ENCODE measurements at places on chromosomes 4 and X.
A peak's percentile ranks its signal among the peaks of the same experiment; 100 is the strongest.

- no peak for DNase-seq
Measured at GRCh38 chrX:9728261-9728660, 37.4 kb downstream of the GPR143 start.

DNA sequence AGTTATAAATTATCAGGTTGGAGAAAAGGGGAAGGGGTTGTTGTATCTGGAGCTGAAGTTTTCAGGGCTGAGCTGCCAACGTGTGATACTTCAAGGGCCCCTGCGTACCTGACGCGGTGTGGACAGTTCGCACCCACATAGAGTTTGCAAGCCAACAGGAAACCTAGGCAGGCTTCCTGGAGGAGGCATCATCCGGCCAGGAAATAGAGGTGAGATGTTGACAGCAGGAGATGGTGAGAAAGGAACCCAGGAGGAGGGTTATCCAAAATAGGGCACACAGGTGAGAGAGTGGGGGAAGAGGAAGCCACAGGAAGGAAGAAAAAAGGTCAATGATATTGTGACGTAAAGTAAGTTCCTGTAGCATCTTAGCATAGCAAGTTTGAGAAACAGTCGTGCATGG, 127.2 kb downstream of the DHRSX start:
- DNase-seq: no peak

- no peak for DNase-seq
Measured at GRCh38 chrX:38896724-38897298, 95.6 kb downstream of the MID1IP1 start.

- peak; percentile 62 for DNase-seq
Measured at GRCh38 chr4:83212041-83212851, 72.4 kb downstream of the COQ2 start.

GRCh38 chr4:140220058-140220457, 66.1 kb upstream of the MAML3 start:
- no peak for DNase-seq

DNA sequence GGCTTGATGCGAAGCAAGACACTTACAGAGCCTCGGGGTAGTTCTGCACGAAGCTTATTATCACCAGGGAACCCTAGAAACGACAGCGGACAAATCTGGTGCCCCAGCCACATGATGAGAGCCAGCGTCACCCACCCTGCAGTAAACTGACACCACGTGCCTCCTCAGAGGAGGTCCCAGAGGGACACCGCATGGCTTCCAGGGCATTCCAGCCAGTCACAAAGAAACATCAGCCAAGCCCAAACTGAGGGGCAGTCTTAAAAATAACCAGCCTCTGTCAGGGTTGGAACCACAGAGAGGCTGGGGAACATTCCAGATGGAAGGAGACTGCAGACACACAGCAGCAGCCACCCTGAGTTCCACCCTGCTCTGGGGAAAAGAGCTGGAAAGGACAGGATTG, 36.6 kb upstream of the HGFAC start:
- no peak for DNase-seq

GRCh38 chr4:94240384-94240783, 32.7 kb downstream of the SMARCAD1 start:
- DNase-seq: no peak

DNA sequence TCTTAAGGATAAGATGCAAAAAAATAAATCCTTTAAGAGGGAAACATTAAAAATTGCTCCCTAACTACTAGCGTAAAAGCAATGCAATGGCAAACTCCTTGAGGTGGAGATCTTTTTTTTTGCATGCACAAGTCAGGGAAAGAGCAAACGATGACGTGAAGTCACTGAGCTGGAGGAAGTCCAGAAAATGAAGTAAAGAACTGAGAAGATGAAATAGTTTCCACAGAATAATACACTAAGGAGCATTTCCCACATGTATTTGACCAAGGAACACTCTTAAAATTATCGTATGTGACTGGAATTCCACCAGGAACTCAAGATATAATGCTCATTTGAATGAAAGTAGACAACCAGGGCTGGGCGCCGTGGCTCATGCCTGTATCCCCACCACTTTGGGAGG, 21.0 kb upstream of the DOCK11 start:
- DNase-seq: no peak

DNA sequence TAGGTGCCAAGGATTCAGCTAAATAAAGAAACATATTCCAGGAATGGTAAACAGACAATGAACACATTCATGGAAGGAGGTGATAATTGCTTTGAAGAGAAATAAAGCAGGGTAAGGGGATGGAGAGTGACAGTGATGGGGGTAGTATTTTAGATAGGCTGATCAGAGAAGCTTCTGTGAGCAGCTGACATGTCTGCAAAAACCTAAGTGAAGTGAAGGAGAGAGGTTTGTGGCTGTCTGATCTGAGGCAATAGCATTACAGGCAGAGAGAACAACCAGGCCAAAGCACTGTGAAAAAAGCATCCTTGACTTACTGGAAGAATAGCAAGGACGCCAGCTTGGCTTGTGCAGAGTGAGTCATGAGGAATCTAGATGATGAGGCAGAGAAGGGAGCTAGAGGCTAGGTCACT, 271.9 kb upstream of the GATB start:
- DNase-seq: no peak

DNA sequence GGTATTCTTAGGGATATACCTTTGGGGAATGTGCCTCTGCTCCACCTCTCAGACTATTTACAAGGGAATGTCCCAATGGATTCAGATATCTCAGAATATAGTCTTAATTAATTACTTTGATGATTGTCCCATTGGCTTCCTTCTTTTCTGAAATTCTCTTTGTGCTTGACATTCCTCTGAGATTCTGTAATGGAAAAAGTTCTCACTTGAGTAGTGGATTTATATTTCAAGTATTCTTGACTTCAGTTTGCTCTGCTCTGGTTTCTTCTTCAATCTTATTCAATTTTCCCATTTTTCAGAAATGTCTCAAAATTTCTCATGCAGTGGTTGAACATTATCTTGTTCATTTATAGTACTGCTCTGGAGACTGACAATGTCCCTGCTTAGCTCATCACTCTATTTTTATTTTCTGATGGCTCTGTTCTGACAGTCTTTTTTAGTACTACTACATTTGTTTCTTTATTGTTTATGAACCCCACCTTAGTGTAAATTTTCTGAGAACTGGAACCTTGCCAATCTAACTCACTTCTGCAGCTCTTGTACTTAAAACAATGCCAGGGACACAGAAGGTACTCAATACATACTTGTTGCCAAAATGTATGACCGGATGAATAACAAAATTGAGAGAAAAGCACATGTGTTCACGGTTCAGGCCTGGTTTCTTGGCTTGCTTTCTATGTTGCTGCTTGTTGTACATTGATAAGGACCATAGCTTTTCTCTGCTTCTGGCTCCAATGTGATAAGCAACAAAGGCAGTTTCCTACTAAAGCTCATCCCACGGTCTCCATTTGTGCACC, 471.7 kb downstream of the GASK1B start:
- DNase-seq: no peak

DNA sequence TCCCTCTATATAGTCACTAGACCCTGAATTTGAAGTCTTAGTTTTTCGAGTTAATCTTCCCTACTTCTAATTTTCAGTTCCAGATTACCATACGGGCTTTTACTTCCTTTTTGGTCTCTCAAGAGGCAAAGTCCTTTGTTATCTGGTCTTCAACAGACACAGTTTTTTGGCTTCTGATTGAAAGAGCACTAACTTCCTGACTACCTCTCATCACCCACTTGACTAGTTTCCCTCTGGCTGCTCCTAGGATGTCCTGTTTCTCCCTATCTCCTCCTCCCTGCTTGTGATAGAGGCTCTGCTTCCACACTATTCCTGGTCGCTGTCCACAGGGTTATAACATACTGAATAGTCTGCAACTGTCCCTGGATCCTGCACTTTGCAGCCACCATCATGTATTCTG, 16.7 kb upstream of the WDR44 start:
- no peak for DNase-seq
